Smooth muscle cell of the brain vasculature (primary cell): ENCODE measurements at places on chromosomes 13 and 19.
A peak's percentile ranks its signal among the peaks of the same experiment; 100 is the strongest.

DNA sequence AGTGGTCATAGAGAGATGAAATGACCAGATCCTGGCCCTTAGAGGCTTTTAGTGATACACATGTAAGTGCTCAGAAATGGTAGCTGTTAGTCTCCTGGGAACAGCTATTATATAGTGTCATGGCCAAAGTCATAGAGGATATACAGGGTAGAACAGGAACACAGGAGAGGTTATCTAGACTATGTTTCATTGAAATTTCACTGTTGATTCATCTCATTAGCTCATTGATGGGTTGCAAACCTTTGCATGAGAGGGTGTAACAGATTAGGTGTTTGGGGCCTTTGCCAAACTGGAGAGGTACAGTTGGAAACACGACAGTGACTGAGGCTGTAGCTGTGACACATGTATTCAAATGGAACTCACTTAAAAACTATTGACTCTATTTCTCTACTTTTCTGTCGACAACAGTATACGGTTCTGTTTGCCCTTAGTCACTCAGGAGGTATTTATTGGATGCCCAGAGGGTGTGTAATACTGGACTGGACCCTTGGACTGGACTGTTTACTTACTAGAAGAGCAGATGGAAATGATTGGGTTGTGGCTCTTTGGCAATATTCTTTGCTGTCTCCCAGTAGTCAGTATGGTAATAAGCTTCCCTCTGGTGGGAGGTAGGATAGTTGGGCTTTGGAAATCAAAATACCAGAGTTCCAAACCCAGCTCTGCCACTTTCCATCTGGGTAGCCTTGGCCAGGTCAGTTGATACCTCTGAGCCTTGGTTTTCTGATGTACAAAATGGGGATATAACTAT is 29.8 kb downstream of the ARHGAP35 start:
- DNase-seq, result no peak

DNA sequence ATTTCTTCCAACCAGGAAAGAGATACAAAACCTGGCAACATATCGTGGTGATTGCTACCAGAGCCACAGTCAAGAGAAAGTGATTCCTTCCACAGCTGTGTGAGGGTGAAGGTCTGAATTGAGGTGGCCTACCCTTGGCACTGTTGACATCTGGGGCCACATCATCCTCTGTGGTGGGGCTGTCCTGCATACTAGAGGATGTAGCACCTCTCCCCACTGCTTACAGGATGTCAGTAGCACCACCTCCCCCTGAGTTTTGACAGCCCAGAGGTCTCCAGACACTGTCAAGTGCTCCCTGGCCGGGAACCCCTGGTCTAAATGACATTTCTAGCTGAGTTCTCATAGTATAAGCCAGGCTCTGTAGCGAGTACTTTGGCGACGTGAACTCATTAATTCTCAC is 15.5 kb downstream of the PTGER1 start:
- no peak for DNase-seq

- DNase-seq, result no peak
Observed at GRCh38 chr19:24029941-24030636, 56.9 kb upstream of the ZNF254 start.

DNA sequence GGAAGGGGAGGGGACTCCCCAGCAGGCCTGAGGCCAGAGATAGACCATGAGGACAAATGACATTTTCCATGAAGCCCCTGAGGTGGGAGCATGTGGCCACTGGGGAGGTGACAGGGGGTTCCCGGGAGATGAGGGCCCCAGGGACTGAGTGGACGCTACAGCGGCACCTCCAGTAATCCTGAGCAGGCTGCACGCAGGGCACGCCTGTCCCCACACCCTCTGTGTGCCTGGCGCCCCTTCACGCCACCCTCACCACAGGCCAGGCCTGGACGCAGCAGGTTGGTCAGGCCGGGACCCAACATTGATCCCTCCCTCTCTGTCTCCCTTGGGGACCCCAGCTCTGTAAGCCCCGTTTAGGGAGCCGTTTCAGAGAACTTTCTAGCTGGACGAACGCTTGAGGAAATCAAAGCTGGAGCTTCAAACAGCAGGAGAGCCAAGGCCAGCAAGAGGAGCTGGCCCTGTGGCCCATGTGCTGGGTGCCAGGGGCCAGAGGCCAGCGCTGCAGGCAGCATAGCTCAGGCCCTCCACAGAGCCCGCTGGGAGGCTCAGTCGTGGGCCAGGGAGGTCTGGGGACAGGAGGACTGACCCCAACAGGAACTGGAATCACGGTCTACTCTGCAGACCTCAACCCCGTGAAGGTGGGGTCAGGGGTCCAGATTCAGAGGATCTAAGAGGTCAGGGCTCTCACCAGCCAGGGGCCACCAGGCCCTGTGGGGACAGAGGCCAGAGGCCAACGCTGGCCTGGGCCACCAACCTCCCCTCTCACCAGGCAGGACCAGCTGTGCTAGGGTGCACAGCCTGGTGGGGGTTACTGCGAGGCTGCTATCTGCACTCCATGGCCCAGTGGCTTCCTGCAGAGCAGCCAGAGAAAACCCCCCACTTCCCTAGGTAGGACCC is 14.6 kb downstream of the LSM4 start:
- DNase-seq, result no peak

GRCh38 chr19:55041244-55041626 is 3.2 kb upstream of the GP6 start:
- DNase-seq, result no peak

DNA sequence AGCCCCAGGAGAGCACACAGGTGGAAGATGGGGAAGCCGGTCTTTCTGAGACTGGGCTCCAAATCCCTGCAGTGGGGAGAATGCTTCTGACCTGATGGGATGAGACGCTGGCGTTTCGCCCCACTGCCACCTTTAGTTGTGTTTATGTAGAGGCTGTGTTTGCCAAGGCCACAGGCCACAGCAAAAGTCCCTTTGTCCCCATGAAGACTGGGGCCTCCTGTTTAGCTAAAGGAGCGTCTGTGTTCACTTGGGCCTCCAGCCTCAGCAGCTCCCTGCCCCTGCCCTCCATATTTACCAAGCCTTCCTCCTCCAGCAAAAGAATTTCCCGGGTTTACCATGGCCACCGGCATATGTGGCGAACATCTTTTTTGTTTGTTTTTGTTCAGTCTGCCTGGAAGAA is 10.4 kb upstream of the KLK14 start:
- no peak for DNase-seq

- DNase-seq, result no peak
Observed at GRCh38 chr13:44271031-44271455, 102.6 kb upstream of the SERP2 start.

DNA sequence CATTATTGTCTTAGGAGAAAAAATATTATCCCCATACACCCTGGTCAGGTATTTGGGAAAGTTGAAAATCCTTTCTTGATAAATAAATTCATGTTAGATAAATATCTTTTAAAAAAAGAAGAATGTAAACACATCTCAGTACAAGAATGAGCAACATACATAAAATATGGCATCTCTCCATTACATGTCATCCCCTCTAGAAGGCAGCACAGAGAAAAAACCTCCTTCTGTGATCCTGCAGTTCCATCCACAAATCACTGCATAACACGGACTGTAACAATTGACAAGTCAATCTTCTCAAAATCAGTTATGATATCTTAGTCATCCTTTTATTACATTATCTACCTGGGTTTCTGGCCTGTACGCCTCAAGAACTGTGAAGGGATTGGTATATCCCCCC is 683.9 kb upstream of the KLHL1 start:
- no peak for DNase-seq

DNA sequence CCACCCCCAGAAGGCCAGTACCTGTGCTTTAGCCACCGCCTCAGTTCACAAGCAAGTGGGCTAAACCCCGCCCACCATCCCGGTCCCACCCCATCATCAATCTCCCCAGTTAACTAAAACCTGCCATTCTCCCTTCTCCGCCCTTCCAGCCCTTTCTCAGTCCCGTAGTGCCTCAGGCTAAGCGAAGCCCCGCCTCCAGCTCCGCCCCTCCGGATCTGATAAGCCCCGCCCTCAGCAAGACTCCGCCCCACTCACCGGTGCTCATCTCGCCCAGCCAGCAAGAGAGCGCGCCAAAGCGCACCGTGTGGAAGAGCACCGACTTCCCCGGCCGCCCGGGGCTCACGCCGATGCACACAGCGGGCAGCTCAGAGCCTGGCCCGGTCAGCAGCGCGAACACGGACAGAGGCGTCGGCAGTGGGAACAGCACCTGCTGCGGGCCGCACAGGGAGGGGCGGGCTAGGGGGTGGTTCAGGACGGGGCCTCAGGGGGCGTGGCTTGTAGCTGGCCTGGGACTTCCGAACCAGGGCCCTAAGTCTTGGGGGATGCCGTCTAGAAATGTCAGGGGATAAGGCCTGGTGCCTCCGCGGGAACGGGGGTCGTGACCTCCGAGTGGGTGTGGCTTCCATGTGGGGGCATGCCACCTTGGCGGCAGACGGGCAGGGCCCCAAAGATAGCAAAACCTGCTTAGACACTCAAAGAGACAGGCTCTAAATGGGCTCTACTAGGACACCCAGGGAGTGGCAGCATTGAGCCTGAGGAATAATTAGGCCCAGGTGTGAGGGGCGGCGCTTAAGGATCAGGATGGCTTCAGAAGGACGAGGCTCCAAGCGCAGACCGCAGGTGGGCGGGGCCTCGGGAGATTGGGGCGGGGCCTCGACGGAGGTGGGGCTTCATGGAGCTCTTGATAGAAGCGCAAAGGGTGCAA is 21.4 kb downstream of the MAP4K1 start:
- DNase-seq, result no peak

DNA sequence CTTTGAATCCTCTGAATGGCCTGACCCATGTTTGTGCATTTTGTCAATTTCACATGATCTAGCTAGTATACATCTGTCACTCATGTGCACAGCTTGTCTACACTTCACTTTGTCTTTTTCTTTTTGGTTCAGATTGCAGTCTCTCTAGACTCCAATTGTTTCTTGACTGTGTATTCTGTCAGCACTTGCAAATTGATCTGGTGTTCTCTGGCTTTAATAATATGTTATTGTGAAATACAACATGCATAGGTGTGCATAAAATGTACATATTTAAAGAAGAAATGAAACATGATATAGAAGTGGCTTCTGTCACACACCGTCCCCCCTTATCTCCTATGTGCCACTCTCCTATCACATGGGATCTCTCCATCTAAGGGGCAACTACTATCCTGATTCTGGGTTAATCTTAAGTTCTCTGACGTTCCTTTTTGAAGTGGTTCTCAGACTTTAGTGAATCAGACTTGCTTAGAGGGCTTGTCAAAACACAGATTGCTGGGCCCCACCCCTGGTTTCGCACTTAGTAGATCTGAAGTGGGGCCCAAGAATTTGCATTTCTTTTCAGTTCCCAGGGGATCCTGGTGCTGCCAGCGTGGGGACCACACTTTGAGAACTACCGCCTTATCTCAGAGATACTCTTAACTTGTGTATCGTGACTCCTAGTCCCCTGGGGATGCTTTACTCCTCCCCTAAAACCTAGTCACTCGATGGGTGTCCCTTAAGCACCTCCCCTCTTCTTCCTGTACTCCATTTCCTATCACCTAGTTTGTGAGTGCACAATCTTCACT is 5.8 kb downstream of the KRTDAP start:
- no peak for DNase-seq

DNA sequence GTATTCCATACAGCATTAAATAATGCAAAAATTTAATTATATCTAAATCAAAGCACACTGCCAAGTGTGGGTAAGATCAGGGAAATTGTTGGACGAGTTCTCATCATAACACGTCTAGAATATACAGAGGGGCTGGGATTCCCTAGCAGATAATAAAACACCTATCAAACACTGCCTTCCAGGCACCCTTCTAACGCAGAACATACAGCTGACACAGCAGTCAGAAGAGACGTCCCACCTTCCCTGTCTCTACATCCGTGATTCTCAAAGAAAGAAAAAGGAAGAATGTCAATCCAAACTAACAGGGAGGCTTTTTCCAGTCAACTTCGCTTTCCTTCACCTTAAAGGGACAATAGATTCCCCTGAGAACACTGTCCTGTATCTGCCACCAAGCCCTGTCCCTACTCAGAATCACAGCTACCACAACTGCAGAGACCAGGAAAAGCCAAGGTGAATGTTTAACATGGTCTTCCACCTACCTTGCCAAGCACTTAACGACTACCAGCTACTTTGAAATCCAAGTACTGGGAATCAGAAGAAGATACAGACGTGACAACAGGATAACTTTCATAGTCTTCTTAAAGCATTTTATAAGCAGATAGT is 38.5 kb downstream of the TBC1D4 start:
- no peak for DNase-seq

DNA sequence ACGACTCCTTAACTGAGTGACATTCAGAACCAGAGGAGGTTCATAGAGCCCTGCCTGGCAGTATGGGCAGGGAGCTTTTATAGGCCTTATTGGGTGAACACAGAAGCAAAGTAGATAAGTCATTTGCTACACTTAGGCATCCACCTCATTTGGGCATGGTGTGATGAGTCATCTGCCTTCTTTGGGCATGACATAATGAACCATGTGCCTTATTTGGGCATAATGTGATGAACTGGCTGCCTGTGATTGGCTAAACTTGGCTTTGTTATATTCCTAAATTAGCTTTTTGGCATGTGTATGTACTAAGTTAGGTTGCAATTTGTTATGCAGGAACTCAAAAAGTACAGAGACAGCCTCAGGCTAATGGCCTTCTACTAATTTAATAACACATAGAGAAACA is 2210.2 kb upstream of the PCDH20 start:
- DNase-seq, result no peak

GRCh38 chr13:49305792-49306425 is 58.2 kb downstream of the CDADC1 start:
- no peak for DNase-seq

GRCh38 chr19:49020931-49021895 is 2.9 kb downstream of the CGB3 start:
- DNase-seq, result no peak

GRCh38 chr13:95642028-95642621 is 2.4 kb downstream of the DZIP1 start:
- DNase-seq, result no peak

DNA sequence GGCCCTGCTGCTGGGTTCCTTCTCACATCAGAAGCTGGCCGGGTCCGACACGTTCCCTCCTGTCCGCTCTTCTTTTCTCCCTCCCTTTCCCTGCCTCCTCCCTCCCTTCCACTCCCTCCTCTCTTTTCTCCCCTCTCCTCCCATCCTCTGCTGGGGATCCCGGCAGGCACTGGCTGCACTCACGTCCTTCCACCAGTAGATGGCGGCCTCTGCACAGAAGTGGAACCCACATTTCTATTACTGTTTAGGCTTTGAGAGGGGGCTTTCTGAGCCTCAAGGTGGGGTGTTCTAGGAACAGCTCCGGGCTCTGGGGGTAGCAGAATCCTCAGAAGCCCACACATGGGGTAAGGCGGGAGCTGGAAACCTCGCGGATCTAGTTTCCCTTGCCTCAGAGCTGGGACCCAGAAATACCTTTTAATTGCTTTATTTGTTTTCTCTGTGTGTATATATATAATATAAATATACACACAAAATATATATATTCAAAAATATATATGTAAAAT is 294.2 kb downstream of the ZNF536 start:
- no peak for DNase-seq

- no peak for DNase-seq
Observed at GRCh38 chr19:2038284-2039088, 12.6 kb downstream of the MKNK2 start.

GRCh38 chr13:58239774-58240268 is 608.3 kb downstream of the PCDH17 start:
- no peak for DNase-seq

GRCh38 chr13:75217949-75218348 is 264.0 kb downstream of the TBC1D4 start:
- DNase-seq, result no peak

- peak; percentile 49 for DNase-seq
Observed at GRCh38 chr13:51590971-51591627, 6.8 kb downstream of the WDFY2 start.
